ENCODE measurements at places on chromosomes 5 and 9. TPM values are rescaled to one million over a fixed set of nuclear protein-coding genes. Genes with fewer than 3 reads are reported as not detected.

DNA sequence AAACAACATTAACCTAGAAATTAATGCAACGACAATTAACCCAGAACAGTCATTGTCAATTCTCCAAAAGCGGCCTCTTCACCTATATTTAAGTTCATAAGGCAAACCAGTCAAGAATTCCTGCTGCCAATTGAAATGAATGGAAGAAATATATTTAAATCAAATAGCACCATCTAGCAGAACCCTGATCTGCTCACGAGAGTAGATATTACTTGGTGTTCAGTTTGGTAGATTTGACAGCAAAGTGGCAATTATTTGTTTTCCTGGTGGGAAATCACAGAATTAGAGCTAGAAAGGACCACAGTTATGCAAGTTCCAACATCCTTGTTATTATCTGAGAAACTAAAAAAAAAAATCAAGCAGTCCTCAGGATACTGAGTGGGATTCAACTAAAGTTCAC is 2.3 kb downstream of the SSBP2 start:
- DNase-seq, result no peak

GRCh38 chr5:125197321-125197720 is 450.9 kb upstream of the ZNF608 start:
- DNase-seq, result no peak

GRCh38 chr5:107476783-107477182 is 194.0 kb downstream of the EFNA5 start:
- DNase-seq, result peak; percentile 72

DNA sequence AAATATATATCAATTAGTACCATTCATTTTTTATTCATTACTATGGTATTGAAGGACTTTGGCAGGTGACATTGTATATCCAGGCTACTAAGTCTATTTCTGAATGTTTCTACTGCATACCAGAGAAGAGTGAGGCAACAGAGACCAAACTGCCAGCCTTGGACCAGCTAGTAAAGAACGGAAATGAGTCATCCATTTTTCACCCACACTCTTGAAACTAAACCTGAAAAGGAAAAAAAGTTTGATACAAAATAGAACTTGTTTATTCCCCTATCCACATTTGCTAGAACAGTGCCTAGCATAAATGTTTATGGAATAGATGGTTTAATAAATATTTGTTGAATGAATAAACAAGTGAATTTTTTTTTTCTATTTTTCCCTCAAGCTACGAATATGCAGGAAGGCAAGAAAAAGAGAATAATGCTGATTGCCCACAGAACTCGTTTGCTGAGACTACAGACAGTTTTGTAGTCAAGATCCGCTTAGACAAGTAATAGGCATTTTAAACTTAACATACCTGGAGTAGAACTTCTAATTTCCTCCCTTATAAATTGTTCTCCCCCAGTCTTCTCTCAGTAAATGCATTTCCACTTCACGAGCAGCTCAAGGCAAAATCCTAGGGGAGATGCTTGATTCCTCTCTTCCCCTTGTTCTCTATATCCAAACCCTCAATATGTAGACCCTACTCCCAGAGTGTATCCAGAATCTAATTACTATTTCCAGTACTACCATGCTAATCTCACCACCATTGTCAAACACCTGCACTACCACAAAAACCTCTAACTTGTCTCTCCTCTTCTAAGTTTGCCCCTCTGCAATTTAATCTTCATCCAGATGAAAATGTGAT is 146.2 kb upstream of the RASA1 start:
- DNase-seq, result peak; percentile 96

DNA sequence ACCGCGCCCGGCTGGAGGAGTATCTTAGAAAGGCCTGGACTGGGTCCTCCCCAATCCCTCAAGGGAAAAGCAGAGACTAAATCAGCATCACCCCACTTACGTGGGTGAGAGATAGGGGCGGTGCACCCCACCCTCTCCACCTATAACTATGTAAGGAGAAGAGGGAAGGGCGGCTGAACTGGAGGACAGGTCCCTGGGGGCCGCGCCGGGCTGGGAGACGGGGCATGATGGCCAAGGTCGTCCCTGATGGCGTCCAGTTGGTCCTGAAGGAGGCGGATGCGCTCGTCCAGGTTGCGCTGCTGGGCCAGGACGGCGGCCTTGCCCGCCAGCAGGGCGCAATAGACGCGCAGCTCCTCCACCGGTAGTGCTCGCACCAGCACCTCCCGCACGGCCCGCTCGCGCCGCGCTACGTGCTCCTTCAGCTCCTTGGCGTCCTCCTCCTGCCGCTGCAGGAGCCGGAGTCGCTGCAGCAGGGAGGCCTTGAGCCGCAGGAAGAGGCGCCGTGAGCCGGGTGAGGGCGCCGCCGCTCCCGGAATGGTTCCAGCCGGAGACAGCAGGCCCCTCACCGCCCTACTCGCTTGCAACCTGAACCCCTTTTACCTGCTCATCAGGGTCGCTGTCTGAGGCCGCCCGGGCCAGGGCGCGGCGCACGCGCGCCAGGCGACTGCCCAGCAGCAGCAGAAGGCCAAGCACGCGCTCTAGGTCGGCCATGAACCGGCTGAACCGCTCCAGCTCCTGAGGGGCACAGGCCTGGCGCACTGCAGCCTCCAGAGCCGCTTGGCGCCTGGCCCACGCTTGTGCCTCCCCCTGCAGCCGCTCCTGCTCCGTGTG is 7.6 kb downstream of the SHROOM1 start:
- peak; percentile 27 for DNase-seq

- no peak for DNase-seq
Observed at GRCh38 chr9:115756736-115757135, 396.9 kb upstream of the PAPPA start.

DNA sequence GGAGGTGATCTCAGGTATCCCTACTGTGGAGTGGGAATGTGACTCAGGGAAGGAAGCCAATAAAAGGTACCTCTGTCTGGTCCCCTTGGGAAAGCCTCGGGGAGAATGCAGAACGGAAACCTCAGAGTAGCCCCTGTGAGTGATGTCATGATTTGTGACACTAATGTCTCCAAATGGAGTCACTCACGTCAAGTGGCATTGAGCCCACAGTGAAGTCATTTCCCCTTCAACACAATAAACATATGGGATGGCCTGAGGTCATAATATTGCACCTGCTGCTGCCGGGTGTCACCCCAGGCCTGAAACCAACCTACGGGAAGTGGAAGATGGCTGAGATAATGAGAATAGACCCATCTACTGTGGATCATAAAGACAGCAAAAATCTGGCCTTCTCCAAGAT is 75.9 kb upstream of the GOLM1 start:
- DNase-seq, result no peak

DNA sequence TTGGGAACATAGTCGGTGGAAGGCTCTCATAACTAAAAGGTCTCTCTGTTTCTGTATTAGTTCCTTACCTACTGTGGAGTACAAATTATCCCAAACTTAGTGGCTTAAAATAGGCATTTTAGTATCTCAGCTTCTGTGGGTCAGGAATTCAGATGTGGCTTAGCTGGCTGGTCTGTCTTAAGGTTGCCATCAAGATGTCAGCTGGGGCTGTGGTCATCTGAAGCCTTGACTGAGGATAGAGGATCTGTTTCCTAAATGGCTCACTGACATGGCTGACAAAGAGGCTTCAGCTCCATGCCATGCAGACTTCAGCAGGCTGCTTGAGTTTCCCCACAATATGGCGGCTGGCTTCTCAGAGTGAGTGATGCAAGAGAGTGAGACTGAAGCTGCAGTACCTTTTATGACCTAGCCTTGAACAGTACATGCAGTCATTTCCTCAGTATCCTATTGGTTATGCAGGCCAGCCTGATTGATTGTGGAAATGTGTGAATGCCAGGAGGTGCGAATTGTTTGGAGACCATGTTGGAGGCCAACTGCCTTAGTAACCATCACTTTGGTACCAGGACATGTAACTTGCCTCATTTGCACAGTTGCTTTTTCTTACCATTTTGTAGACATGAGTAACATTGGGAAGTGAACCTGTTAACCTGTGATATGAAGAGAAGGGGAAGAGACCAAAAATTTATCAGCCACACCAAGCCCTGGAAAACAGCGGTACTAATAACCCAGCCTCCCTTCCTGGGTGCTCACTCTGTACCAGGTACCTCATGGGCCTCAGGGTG is 152.8 kb upstream of the IER5L start:
- no peak for DNase-seq

GRCh38 chr5:155575861-155576260 is 562.3 kb downstream of the KIF4B start:
- DNase-seq, result no peak

GRCh38 chr9:6215562-6215961 is at the start of gene IL33:
TSS of gene IL33 (plus strand) at chr9:6215807. CDS start at chr9:6241695, 25,888 bp downstream.
- DNase-seq, result peak; percentile 47

DNA sequence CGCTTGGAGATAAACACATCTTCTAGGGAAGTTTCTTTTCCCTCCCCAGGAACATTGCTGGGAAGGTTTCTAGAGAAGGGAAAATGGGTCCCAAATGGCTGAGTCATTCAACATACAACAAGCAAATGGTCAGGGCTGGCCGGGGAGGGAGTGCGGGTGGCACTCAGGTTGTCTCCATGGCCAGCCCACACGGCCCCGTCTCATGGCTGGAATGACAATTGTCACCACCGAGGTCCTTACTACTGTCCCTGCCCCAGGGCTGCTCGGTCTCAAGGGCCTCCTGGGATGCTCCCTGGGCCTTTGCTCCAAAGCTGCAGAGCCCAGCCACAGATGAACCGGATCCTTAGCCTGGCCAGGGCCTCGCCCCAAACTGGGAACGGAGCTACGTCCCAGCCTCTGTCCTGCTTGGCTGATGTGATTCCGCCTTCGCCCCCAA is 121.9 kb downstream of the FGF18 start:
- no peak for DNase-seq

DNA sequence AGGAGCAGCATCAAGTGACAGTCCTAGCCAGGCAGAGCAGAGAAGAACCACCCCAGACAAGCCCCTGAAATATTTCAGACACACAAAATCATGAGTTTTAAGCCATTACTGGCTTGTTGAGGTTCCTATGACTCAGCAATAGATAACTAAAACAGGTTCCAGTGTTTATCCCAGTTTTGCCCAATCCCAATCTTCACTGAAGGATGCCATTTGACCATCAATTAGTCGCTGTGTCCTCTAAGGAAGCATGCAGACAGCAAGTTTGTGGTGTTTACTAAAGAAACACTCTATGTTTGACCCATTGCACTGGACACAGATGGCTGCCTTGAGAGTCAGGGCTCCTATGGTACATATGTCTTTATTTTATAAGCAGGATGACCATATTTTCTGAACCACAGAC is 186.7 kb downstream of the SYK start:
- DNase-seq, result no peak

- DNase-seq, result peak; percentile 58
Observed at GRCh38 chr9:91089405-91090129, 272.2 kb downstream of the AUH start.

GRCh38 chr9:79352322-79352721 is 219.4 kb upstream of the TLE4 start:
- DNase-seq, result no peak

- peak; percentile 33 for DNase-seq
Observed at GRCh38 chr5:74257645-74258313, 382.7 kb downstream of the ENC1 start.

DNA sequence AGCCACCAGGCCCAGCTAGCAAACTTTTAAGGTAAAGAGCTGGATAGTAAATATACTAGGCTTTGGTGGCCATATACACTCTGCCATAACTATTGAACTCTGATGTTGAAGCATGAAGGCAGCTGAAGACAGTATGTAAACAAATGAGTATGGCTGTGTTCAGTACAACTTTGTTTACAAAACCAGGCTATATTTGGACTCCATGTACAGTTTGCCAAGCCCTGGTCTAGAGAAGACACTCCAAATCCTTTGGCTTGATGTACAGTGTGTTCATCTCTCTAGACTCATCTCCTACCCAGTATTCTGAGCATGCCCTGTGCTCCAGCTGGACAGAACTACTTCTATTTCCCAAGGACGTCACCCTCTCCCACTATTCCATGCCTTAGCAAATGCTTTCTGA is 54.3 kb upstream of the MEGF10 start:
- no peak for DNase-seq

DNA sequence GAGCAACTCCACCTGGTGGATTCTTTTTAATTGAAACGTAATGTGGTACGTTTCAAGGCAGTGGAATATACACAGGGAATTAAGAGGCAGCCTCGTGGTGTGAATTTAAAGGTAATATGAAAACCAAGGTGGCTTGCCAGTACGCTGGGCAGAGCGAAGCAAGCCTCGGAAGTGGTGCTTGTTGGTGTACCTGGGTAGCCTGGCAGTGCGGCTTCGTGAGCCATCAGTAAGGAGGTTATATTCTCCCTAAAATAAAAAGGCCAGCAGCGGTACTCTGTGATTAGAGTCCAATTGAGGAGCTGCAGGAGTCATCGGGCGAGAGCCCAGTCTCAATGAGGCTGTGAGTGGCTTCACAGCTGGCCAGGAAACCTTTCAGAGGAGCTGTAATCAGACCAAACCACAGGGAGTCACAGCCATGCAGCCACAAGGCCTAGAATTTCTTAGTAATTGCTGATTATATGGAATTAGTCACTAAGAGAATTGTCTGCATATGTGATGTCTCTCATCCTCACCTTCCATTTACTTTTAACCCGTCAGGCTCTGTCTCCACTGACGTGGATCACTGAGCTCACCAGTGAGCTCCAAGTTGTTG is 57.7 kb downstream of the DCP2 start:
- DNase-seq, result no peak

The ADAMTS6 gene
- total RNA-seq, result 5.9 TPM

The IFNA21 gene
- not detected for total RNA-seq

The SLF1 gene
- 2.9 TPM for total RNA-seq

The ZBTB6 gene
- total RNA-seq, result 14.3 TPM

The GNA14 gene
- not detected for total RNA-seq

The NOXA1 gene
- total RNA-seq, result 2.3 TPM

Data from bronchial epithelial cell (primary cell).